ENCODE measurements at places on chromosomes 11 and 22. TPM values are rescaled to one million over a fixed set of nuclear protein-coding genes. Genes with fewer than 3 reads are reported as not detected.

DNA sequence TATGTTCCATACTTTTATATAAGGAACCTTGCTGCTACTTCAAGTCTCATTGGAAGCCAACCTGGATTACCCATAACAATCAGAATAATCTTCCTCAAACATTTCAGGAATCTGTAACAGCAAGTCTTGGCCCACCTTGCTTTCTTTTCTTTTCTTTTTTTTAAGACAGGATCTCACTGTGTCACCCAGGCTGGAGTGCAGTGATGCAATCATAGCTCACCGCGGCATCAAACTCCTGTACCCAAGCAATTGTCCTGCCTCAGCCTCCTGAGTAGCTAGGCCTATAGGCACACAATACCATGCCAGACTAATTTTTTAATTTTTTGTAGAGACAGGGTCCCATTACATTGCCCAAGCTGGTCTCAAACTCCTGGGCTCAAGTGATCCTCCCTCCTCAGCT, 29.3 kb upstream of the PRDM10 start:
- H3K4me3 ChIP-seq = no peak overlapping the region
- no peaks in the 10 kb centered on the region for H3K36me3 ChIP-seq
- no peak overlapping the region for H3K27ac ChIP-seq
- H3K4me1 ChIP-seq = no peaks in the 10 kb centered on the region

- DNase-seq = no peak
- no peak overlapping the region for H3K4me3 ChIP-seq
Measured at GRCh38 chr11:86695373-86695772, 23.0 kb upstream of the ME3 start.

GRCh38 chr11:134120143-134120850, 51.4 kb downstream of the JAM3 start:
- H3K4me3 ChIP-seq = no peak overlapping the region
- peaks cover 3% of the 10 kb centered on the region for H3K36me3 ChIP-seq
- peaks cover 23% of the 10 kb centered on the region for H3K27me3 ChIP-seq
- peaks cover 17% of the 10 kb centered on the region for H3K4me1 ChIP-seq
- DNase-seq = no peak

Gene OR51G2
- not detected for total RNA-seq

Gene KRTAP5-6
- total RNA-seq = not detected

Gene MRGPRX4
- not detected for total RNA-seq

Data from activated CD4-positive, alpha-beta T cell treated with anti-CD3 and anti-CD28 coated beads, Interleukin-2, amount 10 ng/mL, durations not matched to agents 7 days and 5 days (primary cell).